ENCODE measurements at places on chromosomes 6 and 20. TPM values are rescaled to one million over a fixed set of nuclear protein-coding genes. Genes with fewer than 3 reads are reported as not detected.

Gene C6orf58
- total RNA-seq: 0.20 TPM

Gene SMOC2
- 29.6 TPM for total RNA-seq

Gene PRSS35
- 4.4 TPM for total RNA-seq

Gene ZKSCAN4
- 4.5 TPM for total RNA-seq

Gene GTSF1L
- total RNA-seq: not detected

Gene SLC22A2
- not detected for total RNA-seq

Gene TRIM31
- total RNA-seq: not detected

Gene GINS1
- 7.3 TPM for total RNA-seq

Gene GHRH
- not detected for total RNA-seq

Gene IMPG1
- not detected for total RNA-seq

GRCh38 chr6:107221519-107221918 is 106.2 kb upstream of the BEND3 start:
- no peak for DNase-seq

- DNase-seq: no peak
Observed at GRCh38 chr20:1336699-1337367, 7.9 kb upstream of the SDCBP2 start.

GRCh38 chr6:45265246-45265645 is 62.9 kb upstream of the RUNX2 start:
- no peak for DNase-seq

- DNase-seq: no peak
Observed at GRCh38 chr20:20446425-20447015, 78.6 kb downstream of the INSM1 start.

DNA sequence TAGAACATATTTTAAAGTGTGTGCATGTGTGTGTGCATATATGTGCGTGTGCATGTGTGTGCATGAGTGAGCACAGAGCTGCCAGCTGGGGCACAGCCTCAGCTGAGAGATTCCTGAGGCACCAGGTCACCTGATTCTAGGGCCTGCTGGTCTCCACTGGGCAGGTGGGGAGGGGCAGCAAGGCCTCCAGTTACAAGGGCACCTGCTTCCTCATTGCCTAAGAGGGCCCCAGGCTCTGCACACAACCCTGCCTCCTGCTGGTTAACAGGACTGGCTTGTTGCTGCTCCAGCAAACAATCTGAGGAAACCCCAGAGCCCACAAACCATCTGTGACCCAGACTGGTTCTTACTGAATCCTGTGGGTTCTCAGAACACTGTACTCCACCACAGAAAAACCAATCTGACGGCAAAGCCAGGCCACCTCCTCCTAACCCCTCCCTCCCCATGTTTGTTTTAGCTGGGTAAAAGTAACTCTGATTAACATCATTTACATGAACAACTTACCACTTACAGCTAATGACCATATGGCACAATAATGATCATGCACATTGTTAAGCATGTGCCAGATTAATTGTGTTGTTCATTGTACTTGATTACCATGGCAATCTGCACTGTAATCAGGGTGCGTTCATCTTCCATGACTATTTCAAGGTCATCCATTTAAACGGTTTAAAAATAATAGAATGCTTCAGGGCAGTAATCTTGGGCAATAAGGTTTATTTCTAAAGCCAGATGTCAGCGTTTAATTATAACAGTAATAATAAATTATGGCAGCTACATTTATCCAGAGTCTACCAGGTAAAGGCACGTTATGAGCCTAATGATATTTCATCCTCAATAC is 23.1 kb upstream of the UBE2J1 start:
- DNase-seq: no peak

DNA sequence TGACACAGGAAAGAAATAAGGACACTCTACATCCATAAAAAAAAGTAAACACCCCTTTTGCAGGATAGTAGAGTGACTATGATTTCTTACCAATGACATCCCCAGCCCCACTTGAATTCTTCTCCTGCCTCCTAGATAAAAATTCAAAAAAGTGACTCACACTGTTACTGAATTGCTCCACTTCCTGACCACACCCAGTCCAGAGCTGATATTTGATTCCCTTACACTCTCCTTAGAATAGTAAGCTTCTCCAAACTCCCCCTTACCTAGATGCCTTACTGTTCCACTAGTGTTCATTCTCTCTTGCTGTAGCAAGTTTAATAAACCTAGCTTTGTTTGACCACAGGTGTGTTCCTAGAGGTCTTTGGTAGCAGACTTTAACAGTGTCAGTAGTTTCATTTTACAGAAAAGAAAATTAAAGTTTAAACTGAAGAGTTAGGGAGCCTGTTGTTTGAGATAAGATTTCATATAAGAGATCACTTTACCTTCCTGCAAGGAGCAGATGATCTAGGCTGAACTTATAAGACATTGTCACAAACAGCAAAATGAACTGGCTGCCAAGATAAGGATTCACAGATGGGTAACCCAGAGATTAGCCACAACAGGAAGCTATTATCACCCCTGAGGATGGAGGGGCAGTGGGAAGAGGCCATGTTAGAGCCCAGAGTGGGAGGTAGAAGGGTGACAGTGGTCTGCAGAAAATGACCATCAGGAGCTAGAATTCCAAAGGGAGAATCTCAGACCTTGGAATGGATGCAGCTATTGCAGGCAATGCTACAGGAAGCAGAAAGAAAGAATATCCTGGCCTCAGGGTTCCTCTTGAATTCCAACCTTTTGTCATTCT is 28.4 kb upstream of the BTN3A2 start:
- DNase-seq: no peak

DNA sequence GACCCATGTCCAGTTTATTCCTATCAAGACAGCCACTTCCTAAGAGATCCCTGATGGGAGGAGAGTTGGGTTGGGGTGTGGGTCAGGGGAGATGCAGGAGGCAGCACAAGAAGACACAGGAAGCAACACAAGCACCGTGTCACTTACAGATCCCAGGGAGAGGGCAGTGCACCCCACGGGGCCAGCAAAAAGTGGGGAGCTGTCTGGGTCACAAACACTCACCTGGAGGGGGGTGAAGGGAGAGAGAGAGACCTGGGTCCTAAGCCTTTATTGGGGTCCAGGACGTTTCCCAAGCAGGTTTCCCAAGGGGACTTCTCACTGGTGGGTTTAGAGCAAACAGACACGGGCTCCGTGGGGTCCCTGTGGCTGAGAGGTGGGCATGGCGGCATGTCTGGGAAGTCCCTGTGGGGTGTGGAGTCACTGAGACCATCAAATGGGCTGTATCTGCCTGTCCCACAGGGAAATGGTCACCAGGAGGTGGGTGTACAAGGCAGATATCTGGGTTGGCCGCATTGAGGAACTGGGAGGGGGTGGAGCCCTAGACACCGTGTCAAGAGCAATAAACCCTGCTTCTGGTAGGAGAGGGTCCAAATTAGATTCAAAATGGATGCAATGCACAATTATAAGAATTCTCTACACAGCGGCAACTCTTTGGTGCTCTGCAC is 1.6 kb upstream of the CD93 start:
- DNase-seq: no peak

- DNase-seq: no peak
Observed at GRCh38 chr6:169738976-169739529, 12.3 kb downstream of the DYNLT2 start.

DNA sequence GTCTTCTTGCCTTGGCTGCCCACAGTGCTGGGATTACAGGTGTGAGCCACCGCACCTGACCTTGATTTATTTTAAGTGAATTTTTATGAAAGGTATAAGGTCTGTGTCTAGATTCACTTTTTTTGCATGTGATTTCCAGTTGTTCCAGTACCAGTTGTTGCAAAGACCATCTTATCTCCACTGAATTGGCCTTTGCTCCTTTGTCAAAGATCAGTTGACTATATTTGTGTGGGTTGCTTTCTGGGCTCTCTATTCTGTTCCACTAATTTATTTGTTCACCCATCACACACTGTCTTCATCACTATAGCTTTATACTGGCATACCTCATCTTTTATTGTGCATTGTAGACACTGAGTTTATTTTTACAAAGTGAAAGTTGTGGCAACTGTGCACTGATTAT is 56.3 kb downstream of the ANKS1A start:
- DNase-seq: no peak

GRCh38 chr6:119172824-119173223 is 94.4 kb upstream of the FAM184A start:
- peak; percentile 79 for DNase-seq

DNA sequence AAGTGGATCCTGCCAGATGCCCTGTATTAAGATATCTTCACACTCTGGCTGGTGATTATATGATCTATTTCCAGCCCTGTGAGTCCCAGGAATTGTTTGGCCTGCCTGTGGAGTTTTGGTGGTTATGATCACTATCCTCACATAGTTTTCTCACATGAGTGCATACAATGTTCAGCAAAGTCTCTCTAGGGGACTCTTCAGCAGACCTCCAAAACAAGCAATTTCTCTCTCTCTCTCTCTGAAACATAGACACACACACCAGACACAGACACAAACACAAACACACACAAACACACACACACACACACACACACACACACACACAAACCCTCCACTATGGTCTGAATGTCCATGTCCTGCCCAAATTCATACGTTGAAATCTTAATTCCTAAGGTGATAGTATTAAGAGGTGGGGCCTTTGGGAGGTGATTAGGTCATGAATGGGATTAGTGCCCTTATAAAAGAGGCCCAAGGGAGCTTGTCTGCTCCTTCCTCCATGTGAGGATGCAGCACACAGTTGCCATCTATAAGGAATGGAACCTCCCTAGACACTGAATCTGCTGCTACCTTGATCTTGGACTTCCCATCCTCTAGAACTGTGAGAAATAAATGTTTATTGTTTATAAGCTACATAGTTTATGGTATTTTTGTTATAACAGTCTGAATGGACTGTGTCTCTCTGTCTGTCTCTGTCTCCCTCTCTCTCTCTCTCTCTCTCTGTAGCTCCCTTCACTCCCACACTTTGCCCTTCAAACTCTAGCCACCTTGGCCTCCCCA is 22.0 kb upstream of the SYNJ2 start:
- DNase-seq: no peak

- DNase-seq: no peak
Observed at GRCh38 chr6:164928057-164928727, 381.2 kb downstream of the C6orf118 start.

- DNase-seq: no peak
Observed at GRCh38 chr20:61605283-61605682, 353.2 kb downstream of the CDH4 start.
